ENCODE measurements at places on chromosomes 6 and 20.

GRCh38 chr6:47308552-47309290 is 984 bp downstream of the TNFRSF21 start:
- DNase-seq, result no peak

DNA sequence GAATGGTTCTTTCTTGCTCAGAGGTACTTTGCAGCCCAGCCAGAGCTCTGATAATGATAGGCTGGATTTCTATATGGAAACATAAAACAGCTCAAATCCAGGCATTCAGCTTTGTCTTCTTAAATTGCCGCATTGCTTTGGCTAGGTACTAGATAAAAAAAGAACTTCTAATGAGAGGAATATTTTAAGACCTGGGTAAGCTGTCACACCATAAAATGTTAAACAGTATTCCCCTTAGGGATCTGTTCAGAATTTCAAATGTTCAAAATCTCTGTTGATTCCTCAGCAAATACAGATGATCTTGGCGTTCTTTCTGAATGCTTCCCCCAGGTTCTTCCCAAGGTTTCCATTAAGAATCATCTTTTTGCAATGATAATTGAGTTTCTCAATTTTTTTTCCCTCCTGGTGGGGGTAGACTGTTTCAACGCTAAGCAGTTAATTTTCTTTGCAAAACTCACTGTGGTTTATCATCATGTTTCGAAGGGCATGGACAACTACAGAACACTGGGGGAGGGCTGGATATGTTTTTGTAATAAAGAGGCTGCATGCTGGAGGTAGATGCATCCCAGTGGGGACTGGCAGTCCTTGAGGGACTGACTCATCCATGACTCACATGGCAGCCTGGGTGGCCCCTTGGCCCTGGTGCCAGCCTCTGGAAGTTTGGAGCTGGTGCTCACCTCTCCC is 31.0 kb downstream of the TIAM2 start:
- DNase-seq, result no peak

- no peak for DNase-seq
Measured at GRCh38 chr20:37464611-37465010, 56.4 kb upstream of the NNAT start.

- DNase-seq, result no peak
Measured at GRCh38 chr6:49551078-49551865, 804 bp downstream of the C6orf141 start.

DNA sequence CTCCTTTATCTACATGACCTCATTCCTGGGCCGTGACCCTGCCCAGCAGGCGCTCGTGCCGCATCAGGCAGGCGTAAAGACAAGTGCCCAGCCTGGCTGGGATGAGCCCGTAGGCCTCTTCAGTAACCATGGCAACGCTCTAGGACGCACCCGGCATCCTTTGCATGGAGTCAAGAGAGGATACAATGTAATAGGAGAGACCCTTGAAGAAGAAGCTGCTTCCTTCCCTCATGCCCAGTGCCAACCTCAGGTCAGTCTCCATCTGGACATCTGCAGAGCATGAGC is 5.0 kb upstream of the LSM14B start:
- DNase-seq, result no peak

DNA sequence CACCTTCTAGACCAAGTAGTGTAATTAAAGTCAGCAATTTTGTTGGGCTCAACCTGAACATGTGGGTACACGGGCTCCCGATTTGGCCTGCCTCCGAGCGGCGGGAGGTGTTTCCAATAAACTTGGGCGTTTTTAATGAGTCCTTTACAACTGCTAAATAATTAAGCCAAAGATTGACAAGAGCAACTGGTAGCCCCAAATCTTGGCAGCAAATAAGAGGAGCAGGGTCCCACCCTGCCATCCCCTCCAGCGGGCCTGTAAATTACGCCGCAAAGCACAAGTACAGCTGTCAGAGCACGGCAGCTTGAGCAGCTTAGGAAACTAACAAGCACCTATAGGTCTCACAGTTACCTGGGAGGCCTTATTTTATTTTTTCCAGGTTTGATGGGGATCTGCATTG is 217.1 kb downstream of the BMP7 start:
- no peak for DNase-seq

DNA sequence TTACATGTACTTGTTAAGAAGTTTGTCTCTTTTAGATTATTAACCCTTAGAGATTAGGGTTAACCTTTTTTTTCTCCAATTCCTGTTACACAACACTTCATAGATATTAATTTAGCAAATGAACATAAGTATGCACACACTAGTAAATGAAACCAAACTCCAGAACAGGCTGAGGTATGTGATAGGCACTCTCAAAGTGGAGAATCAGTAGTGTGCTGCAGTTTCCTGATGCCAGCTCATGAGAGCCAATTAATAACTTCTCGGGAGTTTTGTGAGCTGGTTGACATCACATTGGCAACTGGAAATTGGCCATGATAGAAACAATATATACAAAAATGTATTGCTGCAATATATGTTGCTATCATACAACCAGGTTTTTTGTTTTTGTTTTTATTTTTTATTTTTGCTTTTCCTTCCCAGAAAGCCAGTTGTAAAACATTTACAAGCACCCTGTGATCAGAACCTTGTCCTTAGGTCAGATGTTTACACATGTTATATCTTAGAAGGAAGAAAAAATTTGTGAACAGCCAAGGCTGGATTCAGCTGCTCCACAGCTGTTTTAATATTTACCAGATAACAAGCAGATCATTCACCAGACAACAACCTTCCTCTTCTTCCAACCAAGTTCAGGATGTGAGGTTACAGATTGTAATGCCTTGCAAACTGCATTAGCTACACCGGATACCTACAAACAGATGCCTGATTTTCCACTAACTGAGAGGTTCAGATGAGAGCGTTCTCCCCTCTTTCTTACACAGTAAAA is 42.4 kb upstream of the ECHDC1 start:
- DNase-seq, result no peak

- DNase-seq, result no peak
Measured at GRCh38 chr6:110567957-110568696, 91.7 kb upstream of the SLC22A16 start.

DNA sequence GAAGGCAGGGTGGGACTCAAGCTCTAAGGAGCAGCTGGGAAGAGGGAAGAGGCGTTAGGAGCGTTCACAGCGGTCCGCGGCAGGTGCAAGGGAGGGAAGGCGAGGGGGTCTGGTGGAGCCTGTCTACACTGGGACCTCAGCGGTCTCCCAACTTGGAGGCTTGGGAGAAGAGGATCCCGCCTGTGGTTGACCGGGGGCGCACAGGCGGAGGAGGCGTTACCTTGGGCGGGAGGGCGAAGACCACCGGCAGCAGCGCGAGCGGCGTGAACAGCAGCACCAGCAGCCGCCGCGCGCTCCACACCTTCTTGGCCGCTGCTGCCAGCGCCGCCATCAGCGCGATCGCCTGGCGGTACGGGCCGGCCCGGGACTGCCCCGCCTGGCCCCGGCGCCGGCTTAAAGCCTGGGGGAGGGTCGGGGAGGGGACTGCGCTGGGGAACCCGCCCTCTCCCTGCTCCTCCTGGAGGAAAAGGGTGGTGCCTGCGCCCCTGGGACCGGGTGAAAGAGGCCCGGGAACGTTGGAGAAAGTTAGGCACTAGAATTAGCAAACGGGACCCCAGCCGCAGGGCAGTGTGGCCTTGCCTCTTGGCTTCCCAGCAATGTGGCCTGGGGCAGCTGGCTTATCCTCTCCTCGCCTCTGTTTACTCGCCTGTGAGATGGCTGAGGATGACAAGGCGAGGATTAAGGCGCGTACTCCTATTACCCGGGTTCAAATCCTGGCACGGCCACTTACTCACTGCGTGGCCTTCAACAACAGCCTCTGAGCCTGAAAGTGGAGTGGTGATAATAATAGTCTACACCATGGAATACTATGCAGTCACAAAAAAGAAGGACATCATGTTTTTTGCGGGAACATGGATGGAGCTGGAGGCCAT is at the start of gene SLC13A3:
Gene SLC13A3 (minus strand): TSS at position 369 of the 872 bp plus-strand sequence. CDS start 38 bp downstream, at position 331.
- DNase-seq, result no peak

GRCh38 chr6:53786832-53787231 is 8.0 kb upstream of the LRRC1 start:
- DNase-seq, result no peak

DNA sequence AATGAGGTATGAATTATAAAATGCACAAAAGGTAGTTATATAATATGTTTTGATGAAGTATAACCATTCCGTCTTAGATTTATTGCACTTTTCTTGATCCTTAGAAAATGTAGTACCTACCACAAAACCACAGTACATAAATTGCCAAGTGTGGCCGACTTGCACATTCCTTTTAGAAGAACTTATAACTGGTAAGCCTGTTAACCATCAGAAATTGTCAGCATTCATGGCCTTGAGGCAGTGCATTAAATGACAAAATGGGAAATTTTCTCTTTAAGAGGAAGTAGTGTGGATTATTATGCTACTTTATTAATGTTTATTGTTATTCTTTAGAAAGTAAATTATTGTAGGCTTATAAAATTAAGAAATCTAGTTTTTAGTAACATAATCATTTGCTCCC is 29.6 kb downstream of the TAB2 start:
- no peak for DNase-seq

GRCh38 chr20:7285918-7286556 is 518.6 kb downstream of the BMP2 start:
- DNase-seq, result no peak

- peak; percentile 65 for DNase-seq
Measured at GRCh38 chr6:75601304-75602245, at the start of gene SENP6. SENP6 (plus strand) TSS chr6:75601880; CDS start chr6:75602525, 645 bp downstream.

DNA sequence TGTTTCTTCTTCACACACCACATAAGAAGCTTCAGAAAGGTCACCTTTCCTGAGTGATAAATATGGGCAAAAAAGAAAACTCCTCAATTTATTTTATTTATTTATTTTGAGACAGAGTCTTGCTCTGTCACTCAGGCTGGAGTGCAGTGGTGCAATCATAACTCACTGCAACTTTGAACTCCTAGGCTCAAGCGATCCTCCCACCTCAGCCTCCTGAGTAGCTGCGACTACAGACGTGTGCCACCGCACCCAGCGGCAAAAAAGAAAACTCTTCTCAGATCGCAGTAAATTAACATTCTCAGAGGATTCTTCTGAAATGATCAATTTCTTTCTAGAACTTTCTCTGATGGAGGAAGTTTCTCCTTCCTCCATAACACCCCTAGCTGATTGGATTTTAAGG is 111.2 kb downstream of the TRERF1 start:
- DNase-seq, result no peak

DNA sequence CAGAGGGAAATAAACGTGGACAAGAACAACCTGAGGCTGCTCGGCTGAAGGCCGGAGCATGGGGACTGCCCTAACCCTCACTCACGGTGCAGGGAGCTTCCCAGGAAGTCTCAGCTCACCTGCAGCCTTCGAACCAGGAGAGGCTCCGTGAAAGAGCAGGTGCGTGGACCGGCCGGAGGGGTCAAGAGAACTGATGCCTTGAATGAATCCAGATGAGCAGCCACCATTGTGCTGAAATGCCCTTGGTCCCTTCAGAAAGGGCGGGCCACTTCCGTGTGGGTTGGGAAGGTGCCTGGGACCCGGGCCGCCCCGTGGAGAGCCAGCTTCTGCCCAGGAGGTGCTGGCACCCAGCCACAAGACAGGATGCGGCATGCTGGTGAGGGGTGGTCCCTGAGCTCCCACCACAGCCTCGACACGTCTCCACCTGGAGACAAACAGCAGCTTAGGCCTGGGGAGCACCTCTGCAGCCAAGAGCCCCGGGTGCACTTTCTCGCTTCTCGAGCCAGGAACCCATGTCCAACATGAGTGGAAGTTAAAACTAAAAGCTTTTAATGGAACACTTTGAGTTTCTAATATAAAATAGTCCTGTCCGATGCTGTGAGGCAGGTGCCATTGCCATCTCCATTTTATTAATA is 83.5 kb downstream of the TTLL2 start:
- no peak for DNase-seq

DNA sequence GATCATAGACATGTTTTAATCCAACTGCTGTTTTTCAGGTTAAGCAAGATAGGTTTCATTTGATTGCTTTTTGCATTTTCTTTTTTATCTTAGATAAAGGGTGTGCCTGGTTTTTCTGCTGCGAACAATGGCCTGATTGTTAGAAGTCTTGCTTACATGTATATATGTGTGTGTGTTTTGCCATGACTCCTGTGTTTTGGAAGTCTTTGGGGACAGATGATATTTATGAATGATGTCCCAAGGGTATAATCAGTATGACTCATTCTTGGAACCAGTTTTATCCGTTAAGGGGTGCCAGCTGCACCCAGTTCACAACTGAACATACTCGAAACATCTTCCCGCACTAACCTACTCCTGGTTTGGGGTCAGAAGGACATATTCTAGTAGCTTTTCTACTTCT is 230.1 kb upstream of the SUPT3H start:
- no peak for DNase-seq

DNA sequence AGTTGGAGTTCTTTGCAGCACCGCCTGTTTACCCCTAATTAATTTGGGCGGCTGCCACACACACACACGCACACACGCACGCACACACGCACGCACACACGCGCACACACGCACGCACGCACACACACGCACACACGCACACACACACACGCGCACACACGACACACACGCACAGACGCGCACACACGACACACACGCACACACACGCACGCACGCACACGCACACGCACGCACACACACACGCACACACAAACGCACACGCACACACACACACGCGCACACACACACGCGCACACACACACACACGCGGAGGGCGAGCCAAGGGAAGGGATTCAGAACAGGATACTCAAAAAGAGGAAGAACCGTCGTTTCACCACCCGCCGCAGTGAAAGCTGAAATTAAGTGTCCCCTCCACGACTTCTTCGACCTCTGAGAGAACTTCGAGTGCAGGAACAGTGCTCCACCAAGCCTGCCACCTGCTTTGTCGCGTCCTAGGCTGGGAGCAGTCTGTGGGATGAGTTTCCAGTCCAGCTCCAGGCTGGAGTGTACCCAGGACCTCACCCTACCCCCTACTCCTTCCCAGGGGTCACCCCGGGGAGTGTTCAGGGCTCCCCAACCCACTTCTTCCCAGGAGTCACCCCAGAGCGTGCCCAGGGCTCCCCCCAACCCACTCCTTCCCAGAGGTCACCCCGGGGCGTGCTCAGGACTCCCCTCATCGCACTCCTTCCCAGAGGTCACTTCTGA is 1.1 kb downstream of the RNASET2 start:
- DNase-seq, result no peak

- DNase-seq, result no peak
Measured at GRCh38 chr6:32685603-32686002, 19.1 kb upstream of the HLA-DQB1 start.

Measured in activated T-helper 9 cell treated with anti-CD3 and anti-CD28 coated beads, Interleukin-2, amount 50 U/mL, for 16 hours (primary cell).